CD4-positive, alpha-beta T cell treated with Interleukin-15 for 4 hours (primary cell): ENCODE measurements at places on chromosomes 1 and 21.

DNA sequence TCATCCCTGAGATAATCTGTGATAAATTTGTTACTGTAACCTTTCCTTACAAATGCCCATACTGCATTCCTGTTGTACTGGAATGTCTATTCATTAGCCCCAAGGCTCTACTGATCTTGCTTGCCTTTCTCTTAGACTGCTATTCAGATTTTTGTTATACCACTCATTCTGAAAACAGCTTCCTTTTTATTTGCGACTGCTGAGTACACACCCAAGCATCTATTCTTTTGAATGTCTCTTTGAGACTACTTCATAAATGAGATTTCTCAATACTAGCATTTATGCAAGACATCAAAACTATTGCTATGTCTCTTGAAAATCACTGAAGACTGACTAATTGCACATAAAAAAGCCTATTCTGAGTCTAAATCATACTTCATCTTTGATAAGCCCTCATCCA lies 38.6 kb downstream of the DENND1B start:
- DNase-seq, result no peak

DNA sequence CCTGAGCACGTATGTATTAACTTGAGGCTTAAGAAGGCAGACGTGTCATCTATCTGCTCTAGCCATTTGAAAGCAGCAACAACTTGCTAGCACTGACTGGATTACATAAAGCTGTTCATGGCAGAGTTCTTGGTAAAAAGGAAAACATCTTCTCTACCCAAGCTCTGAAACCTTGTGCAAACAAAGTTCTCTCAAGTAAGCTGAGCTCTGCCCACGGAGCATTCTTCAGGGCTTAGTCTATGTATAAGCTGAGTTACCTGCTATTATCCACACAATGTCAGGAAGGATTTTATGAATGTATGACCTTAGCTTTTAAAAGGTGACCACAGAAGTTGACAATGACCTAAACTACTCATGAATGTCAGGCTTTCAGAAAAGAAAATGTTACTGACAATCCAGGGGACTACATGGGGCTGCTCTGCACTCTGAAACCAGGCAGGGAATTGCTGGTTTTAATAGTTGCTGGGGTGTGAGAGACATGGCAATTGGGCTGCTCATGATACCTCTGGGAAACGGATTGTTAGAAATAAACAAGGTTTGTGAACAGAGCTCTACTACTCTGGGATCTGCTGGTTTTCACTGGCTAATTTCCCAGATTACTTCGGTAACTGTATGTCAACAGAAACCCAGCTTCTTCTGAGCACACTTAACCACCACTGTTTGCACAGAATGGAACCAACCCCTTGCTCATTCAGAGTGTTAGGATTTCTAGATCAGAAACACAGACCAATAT lies 29.6 kb upstream of the CCN1 start:
- DNase-seq, result no peak

GRCh38 chr1:116218922-116219321 lies 107.7 kb downstream of the MAB21L3 start:
- DNase-seq, result no peak

- DNase-seq, result peak; percentile 16
These were observed 30.4 kb downstream of the PIK3C2B start for GRCh38 chr1:204464187-204464631.

DNA sequence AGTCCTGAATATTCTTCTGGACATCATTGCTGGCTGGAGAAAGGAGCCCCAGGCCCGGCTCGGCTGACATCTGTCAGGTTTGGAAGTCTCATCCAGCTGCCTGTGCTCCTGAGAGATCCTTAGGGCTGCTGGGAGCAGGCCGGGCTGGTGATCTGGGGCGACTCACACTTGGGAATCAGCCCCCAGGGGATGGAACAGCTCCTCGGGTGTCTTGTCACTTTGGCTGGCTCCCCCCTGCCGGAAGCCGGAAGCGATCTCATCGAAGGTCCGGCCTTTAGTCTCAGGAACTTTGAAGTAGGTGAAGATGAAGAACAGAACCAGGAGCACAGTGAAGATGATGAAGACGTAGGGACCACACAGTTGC lies 31.8 kb downstream of the SLC2A1 start:
- DNase-seq, result no peak

GRCh38 chr1:113380075-113380474 lies 10.2 kb upstream of the MAGI3 start:
- DNase-seq, result no peak

DNA sequence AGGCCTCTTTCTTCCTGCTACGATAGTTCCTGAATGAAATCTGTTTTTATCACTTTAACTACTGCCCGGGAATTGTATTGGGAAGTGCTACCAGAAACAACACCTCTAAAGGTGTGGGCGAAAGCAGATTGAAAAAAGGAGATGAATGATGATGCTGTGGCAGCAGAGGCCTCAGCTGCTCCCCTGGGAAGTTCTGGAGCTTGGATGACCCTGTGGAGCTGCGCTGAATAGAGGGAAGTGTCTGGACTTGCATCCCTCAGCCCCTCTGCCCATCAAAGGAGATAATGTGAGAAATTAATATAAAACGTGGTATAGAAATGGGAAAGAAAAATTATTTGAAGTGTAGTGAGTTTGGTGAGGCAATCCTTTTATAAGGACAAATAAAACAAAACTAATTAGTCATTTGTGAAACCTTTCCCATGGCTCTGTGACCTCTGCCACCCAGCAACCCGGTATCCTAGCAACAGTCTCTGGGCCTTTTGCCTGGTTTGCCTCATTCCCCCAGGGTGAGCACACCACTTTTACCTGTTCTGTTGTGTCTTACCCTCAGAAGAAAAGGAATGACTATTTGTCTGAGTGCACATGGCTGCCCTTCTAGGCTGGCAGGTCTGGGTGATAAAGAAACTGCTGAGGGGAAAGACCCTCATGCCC lies 21.3 kb downstream of the OVAAL start:
- DNase-seq, result no peak

GRCh38 chr1:118788463-118788862 lies 199.7 kb downstream of the TBX15 start:
- no peak for DNase-seq

- no peak for DNase-seq
These were observed 92.6 kb downstream of the IGSF21 start for GRCh38 chr1:18200136-18200717.

DNA sequence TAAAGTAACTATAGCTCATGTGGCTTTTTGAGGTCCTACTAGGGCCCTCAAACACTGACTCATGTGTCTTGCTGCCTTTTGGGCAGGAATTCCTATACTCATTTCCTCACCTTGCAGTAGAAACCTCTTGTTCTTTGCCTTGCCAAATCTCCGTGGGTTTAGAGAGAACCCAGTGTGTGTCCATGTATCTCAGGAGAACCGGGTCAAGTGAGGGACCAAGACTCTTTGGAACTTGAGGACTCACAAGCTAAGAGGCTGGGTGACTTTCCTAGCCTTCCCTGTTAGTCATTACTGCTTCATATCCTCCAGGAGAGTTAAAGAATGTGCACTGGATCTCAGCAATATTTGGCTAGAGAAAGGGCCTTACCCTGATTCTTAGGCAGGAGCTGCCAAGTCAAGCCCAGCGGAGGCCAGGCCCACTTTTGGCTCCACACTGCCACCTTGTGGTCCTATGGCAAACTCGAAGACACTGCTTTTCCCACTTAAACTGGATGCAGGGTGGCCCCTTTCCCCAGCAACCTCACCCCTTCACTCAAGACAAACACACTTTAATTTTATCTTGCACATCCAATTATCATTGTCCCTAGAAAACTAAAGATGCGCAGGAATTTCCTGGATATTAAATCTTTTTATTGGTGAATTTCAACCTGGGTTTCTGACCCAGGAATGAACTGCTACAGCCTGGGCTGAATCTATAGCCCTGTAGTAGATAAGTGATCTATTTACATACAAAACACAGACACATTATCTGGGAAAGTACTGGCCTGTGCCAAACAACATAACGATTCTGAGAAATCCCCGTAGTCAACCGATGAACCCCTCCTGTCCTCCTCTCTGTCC lies 10.6 kb downstream of the AVPR1B start:
- peak; percentile 71 for DNase-seq

GRCh38 chr1:29801561-29801973 lies 565.2 kb downstream of the PTPRU start:
- DNase-seq, result no peak

DNA sequence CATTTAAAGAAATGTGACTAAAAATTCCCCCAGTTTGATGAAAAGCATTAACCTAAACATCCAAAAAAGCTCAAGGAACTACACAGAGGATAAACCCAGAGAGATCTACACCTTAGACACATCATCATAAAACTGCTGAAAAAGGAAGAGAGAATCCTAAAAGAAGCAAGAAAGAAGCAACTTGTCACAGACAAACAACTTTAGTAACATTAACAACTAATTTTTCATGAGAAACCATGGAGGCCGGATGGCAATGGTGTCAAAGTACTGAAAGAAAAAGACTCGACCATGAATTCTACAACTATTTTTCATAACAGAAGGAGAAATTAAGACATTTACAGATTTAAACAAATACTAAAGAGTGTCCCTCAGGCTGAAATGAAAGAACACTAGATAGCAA lies 17.7 kb downstream of the ZNF644 start:
- no peak for DNase-seq

- DNase-seq, result no peak
These were observed 40.4 kb upstream of the ADARB1 start for GRCh38 chr21:45033791-45034555.

DNA sequence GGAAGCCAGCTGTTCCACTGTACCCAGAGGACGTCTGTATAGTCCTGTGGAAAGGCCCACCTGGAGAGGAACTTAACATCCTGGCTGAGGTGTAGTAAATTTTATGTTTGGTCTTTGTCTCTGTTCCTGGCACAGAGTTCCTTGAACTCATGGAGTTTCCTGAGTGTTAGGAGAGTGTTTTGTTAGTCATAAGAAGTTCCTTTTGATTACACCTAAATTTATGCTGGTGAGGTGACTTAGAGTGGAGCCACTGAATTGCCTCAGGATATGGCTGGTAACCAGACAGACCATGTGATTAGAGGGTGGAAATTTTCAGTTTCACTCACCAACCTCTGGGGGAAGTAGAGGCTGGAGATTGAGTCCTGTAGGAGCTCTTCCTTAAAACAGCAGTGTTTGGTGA lies 57.9 kb downstream of the RASAL2 start:
- no peak for DNase-seq

- DNase-seq, result no peak
These were observed 92.8 kb upstream of the ZP4 start for GRCh38 chr1:237983496-237983895.

DNA sequence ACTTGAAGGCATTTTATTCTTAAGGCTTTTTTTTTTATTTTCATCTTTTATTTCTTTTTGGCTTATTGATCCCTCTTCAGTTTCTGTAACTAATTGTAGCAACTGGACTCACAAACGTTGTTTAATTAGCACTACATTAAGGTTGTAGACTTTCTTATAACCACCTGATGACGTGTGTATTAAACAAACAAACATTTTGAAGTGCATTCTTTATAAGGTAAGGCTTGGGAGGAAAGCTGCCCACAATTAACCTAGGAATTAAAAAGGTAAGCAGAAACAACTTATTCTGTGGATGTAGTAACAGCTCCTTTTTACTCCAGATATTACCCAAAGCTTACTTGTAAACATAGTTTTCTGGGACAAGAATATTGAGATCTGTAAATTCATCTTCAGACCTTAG lies 55.0 kb downstream of the CAMSAP2 start:
- DNase-seq, result no peak

- DNase-seq, result no peak
These were observed 194.2 kb upstream of the JUN start for GRCh38 chr1:58978096-58978495.

DNA sequence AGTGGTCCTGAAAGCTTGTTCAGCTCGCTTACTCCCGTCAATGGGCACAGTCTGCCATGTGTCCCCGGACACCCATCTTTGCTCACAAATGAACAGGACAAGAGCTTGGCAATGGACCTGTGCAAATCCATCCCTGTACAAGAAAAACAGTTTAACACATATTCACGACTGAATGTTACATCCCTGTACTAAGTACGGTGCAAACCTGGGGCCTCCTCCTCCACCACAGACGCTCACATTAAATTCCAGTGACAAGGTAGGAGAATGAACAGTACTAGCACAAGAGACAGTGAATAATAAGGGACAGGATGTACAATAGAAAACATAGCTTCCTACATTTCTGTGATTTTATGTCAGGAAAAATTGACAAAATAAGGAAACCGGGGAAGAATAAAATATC lies 187.7 kb downstream of the ASTN1 start:
- no peak for DNase-seq

DNA sequence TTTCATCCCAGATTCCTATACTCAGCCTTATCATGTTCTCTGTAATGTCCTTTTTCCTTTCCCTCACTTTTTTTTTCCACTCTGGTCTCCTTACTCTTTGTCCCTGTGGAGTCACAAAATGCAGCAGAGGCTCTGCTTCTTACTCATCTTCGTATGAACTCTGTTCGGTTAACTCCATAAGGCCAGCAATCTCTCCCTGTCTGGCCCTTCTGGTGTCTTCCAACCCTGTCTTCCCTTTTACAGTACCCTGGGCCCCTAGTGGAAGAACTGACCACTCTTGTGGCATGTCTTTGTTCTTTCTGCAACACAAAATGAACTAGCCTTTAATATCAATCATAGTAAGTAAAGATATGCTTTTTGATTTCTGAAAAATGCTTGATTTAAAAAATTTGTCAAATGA lies 7.1 kb downstream of the CD101 start:
- DNase-seq, result no peak

DNA sequence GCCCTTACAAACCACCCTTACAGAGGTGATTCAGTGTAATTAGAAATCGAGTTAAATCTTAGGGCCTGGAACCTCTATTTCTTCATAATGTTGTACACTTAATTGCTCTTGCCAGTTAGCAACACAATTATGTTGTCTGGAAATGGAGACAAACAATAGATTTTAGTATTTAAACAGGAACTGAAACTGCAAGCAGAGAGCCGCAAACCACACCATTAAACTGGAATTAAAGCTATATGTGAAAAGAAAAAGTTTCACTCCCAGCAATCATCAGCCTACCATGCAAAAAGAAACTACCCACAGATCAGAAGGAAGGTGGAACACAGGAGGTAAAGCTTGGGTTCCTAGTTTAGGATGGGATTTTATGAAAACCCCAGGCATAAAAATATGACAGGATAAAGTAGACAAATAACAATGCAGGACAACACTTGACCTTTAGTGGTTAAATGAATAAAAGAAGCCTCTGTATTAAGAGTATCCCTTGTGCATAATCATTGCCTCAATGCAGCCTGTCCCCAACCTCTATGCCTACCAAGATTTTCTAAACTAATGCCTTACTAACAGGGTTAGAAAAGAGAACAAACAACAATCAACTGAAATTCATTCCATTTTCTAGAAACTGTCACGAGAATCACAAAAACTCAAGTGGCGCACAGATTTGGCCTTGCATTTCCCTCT lies 304.3 kb upstream of the ESRRG start:
- DNase-seq, result no peak
